ENCODE measurements at places on chromosomes 7 and 10. TPM values are rescaled to one million over a fixed set of nuclear protein-coding genes. Genes with fewer than 3 reads are reported as not detected.

SLC25A13 gene
- total RNA-seq: 39.2 TPM

NPY gene
- total RNA-seq: not detected

TLX1 gene
- total RNA-seq: not detected

ANKRD7 gene
- 0.64 TPM for total RNA-seq

STRA8 gene
- total RNA-seq: not detected

LIPN gene
- not detected for total RNA-seq

GIMAP7 gene
- total RNA-seq: not detected

ATP6V0A4 gene
- 0.23 TPM for total RNA-seq

PRKAR2B gene
- total RNA-seq: 2.7 TPM

OAT gene
- total RNA-seq: 71.9 TPM

SPDYE2 gene
- total RNA-seq: not detected

CACNB2 gene
- 2.5 TPM for total RNA-seq

GBX1 gene
- not detected for total RNA-seq

PPP1R3C gene
- 160 TPM for total RNA-seq

PPRC1 gene
- total RNA-seq: 26.4 TPM

RASSF4 gene
- 0.63 TPM for total RNA-seq

DNA sequence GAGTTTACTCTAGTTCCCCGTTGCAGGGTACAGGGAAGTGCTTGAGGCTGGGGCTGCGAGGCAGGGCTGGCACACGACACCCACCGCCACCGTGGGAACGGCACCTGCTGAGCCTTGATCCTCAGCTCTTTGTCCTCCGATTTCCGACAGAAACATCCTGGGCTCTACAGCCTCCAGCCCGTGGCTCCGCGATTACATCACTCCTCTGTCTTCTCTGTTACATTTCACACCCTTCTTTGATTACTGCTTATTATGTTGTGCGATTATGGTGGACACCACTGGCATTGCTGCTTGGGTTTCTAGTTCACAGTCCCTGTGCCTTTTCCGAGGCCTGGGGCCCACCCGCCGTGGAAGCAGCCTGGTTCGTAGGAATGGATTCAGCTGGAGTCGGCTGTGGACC is 26.9 kb downstream of the FKBP6 start:
- DNase-seq: no peak

GRCh38 chr10:97925308-97925938 is 75.8 kb downstream of the GOLGA7B start:
- DNase-seq: no peak

DNA sequence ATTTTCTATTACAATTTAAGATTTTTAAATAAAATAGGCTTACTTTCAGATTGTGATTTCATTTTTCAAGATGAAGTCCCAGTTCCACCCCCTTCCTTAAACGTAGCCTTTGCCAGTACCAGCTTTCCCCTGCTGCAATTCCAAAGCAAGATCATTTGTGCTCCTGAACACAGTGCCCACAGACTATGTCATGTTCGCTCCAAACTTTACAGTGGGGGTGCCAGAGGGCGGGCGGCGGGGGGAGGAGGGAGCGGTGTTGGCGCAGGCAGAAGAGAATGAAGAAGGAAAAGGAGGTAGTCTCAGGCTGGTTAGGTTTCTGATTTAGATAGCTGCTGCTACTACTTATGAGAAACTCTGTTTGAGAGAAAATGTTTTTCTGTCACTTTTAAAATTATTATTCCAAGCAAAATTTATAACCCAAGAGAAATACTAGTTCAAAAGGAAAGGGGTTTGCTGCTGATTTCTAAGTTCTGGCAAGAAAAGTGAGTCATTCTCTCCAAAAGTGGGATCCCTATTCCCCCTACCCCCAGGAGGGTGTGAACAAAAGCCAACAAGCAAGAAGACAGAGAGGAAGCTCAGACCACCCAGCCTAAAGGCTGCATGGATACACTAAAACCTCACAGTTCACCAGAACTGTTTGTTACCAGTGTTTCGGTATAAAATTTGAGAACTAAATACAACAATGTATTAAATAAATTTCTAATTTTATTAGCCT is 109.6 kb downstream of the SRPK2 start:
- no peak for DNase-seq

GRCh38 chr10:75229971-75230370 is 5.8 kb downstream of the COMTD1 start:
- no peak for DNase-seq

GRCh38 chr7:87475359-87476178 is at the start of gene ABCB4:
ABCB4 (minus strand) TSS chr7:87475680; CDS start chr7:87475465, 215 bp downstream.
- no peak for DNase-seq

DNA sequence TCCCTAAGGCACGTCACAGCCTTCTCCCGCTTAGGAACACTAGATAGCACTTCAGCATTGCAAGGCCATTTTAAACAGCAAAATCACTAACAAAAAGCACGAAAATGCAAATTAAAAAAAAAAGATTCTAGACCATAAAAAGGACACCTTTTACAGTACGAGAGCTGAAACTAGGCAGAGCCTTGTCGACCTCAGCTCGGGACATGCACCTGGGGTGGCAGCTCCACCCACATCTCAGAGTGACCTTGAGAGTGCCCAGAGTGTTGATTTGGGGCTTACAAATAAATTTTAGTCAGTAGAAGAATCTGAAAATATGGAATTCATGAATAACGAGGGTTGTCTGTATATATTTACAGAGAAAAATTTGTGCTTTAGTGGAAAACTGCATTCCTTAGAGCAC is 1.1 kb downstream of the MRPS24 start:
- DNase-seq: no peak

GRCh38 chr10:37754538-37755323 is 102.7 kb downstream of the ZNF248 start:
- DNase-seq: peak; percentile 8

DNA sequence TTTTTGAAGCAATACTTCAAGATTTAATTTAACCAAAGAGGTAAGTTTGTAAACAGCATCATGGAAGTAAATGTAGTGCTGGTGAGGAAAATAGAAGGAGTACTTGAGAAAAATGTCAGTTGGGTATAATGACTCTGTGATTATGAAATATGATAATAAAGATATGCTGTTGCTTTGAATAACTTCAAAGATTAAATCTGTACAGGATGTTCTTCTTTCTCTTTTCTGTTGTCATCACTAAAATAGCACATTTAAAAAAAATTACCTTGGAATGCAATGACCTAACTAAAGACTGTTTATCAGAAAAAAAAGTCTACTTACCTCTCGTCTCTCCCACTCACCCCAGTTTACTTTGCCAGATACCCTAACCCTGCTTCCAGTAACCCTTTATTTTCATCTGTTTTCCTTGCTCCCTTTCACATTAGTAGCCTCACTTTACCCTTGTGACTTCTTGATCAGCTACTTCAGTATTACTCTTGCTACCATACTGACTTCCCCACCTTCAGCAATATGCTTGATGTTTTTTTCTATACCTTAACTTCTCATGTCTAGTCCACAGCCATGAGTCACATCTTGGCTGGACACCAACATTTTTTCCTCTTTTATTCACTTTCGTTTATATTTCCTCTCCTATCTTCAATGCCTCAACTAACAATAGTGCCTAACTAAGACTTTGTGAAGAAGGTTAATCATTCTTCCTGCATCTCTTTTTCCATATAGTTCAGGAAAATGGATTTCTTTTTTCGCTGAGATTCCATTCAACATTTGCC is 29.7 kb upstream of the TAS2R16 start:
- DNase-seq: no peak

DNA sequence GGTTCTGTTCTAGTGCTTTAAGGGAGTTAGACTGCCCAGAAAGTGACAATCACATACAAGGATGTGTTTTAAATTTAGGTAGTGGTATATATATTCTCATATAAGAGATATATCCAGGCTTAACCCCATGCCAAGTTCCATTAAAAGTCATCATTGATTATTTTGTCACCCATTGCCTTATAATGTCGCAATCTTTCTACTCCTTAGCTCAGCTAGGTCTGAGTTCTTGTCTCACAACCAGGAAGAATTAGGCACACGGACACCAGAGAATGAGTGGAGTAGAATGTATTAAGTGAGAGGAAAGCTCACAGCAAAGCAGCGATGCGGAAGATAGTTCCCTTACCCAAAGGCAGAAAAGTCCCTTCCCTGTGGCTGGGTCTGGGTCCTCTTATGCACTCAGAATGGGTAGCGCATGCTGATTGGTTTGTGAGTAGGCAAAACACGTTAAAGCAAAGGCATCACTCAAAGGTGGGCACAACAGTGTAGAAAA is 197.2 kb upstream of the AHR start:
- DNase-seq: no peak

DNA sequence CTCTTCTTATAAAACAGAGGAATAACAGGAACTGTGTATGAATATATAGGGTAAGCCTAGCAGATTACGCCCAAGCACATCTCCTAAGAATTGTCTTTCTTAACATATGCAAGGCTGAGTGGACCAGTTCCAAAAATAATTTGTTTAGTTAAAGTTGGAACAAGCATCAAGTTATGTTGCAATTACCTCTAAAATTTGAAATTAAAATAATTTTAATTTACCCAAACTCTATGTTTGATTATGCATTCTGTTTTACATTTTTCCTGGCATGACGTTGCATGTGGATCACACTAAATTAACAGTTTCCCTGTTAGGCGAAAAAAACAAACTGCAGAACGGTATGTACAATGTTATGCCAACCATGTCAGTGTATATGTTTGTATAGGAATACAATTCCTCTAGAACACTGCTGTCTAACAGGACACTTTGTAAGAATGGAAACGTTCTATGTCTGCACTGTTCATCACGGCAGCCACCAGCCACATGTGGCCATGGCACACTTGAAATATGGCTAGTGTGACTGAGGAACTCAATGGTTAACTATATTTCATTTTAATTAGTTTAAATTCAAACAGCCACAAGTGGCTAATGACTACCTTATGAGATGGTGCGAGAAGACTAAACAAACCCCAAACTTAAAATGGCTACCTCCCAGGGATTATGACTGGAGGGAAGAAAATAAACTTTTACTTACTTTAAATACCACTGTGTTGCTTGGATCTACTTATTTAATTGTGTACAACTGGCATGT is 281.1 kb upstream of the KLF14 start:
- no peak for DNase-seq

GRCh38 chr7:25310896-25311295 is 82.6 kb upstream of the NPVF start:
- DNase-seq: no peak

GRCh38 chr7:70588191-70588921 is 543.6 kb upstream of the GALNT17 start:
- no peak for DNase-seq

GRCh38 chr7:55305135-55305534 is 60.0 kb upstream of the LANCL2 start:
- DNase-seq: no peak

DNA sequence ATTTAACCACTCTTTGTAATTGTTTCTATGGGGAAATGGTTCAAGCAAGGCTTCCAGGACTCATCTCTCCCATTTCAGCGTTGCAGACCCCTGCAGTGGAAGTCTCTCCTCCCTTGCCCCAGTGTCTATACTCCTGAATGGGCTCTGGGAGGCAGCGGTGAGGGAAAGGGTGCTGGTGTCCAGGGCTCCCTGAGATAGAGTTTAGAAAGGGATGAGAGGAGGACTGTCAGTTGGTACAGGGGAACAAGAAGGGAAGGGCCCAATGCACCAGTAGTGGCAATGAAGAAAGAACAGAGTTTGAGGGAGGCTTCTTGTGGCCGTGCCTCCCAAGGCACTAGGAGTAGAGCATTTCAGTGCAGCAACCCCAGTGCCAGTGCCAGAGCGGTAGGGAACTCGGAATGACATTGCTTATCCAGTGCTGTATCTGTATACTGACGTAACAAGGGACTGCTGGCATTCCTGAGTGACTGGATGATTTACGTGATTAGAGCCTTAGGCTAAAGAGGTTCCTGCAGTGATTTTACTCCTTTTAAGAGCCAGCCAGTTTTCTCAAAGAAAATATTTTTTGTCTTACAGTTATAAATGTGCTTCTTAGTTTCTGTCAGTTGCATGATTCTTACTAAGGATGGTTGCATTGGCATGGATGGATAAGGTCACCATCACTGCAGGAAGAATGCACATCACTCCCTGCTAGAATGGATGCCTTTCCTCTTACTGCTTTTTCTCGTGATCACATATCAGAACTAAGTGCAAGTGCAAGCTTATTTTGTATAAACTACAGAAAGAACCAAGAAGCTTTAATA is 28.0 kb downstream of the PRPF18 start:
- peak; percentile 79 for DNase-seq

- DNase-seq: no peak
Measured at GRCh38 chr7:149006345-149006725, 22.0 kb downstream of the PDIA4 start.

DNA sequence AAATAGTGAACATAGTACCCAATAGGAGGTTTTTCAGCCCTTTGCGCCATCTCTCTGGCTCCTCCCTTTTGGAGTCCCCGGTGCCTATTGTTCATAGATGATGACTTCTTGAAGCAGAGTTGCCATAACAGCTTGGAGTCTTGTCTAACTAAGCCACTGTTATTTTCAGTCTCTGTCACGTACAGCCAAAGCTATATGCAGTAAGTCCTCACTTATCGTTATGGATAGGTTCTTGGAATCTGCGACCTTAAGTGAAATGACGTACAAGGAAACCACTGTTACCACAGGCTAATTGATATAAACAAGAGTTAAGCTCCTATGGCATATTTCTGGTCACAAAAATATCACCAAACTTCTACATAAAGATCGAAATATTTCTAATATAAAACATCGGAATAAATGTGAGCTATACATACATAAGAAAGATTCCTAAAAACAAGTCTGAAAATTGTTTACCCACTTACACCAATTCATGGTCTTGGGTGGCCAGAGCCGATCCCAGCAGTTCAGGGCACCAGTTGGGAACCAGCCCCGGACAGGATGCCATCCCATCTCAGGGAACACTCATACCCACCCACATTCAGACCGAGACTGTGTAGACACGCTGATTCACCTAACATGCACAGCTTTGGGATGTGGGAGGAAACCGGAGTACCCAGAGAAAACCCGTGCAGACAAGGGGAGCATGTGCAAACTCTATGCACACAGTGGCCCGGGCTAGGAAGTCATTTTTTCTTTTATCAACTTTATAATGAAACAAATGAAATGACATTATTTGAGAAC is 76.0 kb upstream of the PRPS1L1 start:
- no peak for DNase-seq

DNA sequence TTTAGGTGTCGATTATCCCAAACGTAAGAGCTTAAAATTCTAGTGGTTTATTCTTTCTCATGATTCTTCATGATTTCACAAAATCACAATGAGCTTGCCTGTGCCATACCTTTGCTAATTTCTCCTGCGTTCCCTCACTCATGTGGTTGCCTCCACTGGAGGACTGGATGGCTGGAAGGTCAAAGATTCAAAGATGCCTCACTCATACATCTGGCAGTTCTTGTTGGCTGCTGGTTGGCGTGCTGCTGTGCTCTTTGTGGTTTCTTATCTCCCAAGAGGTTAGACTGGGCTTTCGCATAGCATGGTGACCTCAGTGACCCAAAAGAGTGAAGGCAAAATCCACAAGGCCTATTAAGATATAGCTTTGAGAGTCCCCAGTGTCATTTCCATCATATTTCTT is 877.6 kb upstream of the AUTS2 start:
- no peak for DNase-seq

GRCh38 chr10:14971867-14972448 is 12.8 kb downstream of the MEIG1 start:
- DNase-seq: peak; percentile 21

GRCh38 chr7:66409493-66409892 is 204.4 kb downstream of the TPST1 start:
- no peak for DNase-seq
